ENCODE measurements at places on chromosomes 13 and 19.

DNA sequence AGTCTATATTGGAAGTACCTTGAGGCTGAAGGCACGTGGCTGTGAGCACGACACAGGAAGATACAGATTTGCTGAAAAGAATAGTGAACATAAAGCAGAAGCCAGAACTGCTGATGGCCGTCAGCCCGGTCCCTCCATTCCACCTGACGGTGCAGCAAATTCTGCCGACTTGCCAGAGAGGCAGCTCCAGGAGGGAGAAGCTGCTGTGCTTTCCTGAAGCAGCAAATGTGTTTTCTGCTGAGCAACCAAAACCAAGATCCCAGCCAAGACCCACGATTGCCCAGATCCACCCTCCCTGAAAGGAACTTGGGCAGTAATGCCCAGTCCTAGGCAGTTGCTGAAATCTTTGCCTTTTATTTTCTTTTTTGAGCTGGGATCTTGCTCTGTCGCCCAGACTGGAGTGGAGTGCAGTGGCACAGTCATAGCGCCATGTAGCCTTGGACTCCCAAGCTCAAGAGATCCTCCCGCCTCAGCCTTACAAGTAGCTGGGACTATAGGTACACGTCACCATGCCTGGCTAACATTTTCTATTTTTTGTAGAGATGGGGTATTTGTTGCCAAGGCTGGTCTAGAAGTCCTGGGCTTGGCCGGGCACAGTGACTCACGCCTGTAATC is 7.0 kb upstream of the RCN3 start:
- DNase-seq: no peak

DNA sequence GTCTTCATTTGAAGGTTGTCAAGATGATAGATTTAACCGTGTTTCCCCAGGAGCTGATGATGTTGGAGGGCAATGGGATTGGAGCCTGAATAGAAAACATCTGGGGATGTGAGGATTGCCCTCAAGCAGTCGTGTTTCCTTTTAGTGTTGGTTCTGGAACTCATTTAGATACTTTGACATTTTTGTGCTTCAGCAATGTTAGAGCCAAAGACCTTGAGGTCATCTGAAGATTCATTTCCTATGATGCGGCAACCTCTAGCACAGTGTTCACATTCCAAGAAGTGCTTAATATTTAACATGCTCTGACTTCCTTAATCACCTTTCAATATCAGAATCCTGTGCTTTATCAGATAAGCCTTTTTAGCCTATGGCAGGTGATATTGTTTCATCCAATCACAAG is 82.7 kb downstream of the SLC10A2 start:
- no peak for DNase-seq

- DNase-seq: no peak
Measured at GRCh38 chr13:20360835-20361412, 128.8 kb upstream of the GJB6 start.

DNA sequence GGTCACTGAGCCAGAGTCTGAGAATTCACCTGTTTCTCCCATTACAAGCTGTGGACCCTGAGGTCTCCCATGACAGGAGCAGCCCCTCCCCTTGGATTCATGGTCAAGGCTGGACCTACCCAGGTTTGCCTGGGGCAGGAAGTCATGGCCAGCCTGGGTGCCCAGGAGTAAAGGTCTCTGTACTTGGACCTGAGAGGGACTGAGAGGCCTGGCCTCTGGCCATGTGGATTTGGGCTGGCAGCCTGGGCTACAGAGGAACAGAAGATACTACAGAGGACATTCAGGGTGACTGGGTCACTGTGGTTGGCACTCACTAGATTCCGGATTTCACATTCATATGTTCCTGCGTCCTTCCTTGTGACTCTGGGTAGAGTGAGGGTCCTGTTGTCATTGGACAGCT is 31.5 kb upstream of the CEACAM8 start:
- no peak for DNase-seq

DNA sequence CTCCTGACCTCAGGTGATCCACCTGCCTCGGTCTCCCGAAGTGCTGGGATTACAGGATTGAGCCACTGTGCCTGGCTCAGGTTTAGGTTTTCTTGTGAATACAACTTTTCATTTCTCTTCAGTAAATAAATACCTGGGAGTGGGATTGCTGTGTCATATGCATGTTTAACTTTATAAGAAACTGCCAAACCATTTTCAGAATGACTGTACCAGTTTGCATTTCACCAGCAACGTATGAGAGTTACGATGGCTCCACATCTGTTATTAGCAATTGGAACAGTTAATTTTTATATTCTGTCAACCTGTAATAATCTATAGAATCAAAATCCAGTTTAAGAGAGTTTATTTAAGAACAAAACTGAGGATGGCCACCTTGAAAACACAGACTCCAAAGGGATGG is 52.2 kb downstream of the TEX26 start:
- DNase-seq: no peak

- no peak for DNase-seq
Measured at GRCh38 chr19:11617180-11618062, 20.1 kb downstream of the ZNF627 start.

DNA sequence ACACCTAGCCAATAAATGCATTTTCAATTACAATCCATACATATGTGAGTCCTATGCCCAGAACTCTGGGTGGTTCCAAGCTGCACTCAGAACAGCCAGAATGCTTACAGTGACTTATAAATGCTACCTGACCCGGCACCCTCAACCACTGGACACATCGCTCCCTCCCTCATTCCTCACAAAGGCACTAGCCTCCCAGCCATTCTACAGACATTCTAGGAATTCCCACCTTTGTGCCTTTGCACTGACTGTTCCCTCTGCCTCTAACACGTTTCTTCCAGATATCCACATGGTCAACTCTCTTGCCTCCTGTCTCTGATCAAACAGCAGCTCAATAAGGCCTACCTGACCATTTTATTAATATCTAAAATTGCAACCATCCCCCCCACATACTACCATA is 99.9 kb downstream of the LHFPL6 start:
- DNase-seq: no peak

- DNase-seq: no peak
Measured at GRCh38 chr13:84525865-84526264, 643.6 kb upstream of the SLITRK1 start.

DNA sequence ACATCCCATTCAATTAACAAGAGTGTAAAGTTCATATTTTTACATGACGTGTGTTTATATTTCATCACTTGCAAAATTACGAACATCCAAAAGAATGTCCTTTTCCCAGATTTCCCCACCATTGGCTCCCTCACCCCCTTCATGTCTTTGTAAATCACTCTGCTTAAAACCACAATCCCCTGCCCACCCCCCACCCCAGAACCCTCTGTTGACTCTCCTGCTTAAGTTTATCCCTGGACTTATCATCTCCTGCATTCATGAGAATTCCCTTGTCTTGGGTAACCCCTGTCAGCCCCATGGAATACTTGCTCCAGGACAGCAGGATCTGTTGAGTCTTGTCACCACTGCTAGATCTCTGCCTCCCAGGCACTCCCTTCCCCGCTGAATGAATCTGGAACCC is 109.9 kb downstream of the COL4A1 start:
- DNase-seq: no peak

- no peak for DNase-seq
Measured at GRCh38 chr13:46320821-46321220, 66.2 kb downstream of the RUBCNL start.

DNA sequence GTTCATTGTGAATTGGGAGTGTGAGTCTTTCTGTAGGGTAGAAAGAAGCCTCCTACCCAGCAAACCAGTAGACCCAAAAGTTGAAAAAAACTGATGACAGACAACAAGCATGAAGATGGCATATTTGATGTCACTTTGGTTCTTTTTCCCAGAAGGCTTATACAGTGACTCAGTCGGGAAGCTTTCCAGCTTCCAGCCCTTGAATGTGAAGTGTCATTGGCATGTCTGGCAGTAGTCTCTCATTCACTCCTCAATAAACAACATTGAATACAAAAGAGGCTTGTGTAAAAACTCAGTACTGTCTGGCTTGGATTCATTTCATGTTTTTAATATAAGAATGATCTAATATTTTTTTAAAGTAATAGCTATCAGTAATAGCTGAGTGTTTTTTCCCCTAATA is 68.7 kb downstream of the IPO5 start:
- DNase-seq: no peak

DNA sequence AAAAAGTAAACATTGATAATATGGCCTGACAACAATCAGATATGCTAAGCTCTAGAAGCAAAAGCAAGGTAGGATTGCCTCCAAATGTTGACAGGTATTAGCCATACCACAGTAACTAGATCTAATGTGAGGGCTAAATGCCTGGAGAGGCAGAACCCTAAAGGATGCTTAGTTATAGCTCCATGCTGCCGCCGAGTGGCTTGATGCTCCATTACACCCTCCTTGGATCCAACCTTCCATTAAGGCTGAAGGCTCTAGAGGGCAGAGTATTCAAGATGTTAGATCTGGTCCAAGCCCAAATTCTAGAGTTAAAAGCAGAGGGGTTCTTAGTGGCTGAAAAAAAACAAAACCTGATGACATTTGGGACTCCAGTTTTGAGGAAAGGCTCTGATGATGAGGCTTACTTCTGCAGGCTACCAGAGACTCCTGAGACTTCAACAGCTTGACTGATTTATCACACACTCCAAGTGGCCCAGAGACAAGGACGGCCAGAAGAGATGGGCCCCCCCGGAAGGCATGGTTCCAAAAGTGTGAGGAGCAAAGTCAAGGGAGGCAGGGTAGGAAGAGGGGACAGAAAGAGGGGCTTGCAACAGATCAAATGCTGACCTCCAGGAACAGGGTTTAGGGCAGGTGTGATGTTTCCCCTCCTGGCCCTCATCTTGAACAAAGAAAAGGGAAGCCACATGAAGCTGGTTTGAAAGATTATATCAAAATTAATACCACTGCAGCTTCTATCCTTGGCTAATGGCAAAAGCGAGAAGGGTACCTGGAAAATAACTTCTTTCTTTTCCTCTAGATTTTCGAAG is 21.9 kb upstream of the CPB2 start:
- DNase-seq: peak; percentile 61

DNA sequence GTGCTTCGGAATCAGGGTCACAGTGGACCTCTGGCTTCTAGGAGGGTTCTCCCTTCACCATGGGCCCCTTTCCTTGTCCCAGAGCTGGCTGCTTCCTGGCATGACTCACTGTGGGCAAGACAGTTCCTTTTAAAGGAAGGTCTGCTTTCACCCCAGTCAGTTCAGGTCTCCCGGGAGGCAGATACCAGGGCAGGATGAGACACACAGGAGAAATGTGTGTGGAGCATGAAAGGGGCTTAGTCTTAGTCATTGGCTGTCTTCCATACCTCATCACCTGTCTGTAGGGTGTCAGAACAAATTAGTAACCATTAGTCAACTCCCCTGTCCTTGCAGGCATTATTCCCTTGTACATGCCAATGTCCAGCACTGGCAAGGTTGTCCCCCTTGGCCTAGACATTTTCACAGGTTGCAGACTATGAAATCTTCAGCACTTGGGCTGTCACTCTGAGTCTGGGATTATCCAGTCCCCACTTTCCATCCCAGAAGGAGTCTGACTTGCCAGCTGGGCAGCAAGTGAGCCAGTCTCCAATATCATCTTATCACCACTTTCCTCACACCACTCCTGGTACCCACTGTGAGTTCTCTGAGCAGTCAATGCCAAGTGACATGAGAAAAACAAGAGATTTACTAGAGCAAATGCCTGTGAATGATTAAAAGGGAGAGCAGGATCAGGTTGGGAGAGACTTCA is 76.8 kb upstream of the MEDAG start:
- DNase-seq: no peak

GRCh38 chr19:14371301-14371821 is 9.9 kb upstream of the ADGRE5 start:
- DNase-seq: no peak

DNA sequence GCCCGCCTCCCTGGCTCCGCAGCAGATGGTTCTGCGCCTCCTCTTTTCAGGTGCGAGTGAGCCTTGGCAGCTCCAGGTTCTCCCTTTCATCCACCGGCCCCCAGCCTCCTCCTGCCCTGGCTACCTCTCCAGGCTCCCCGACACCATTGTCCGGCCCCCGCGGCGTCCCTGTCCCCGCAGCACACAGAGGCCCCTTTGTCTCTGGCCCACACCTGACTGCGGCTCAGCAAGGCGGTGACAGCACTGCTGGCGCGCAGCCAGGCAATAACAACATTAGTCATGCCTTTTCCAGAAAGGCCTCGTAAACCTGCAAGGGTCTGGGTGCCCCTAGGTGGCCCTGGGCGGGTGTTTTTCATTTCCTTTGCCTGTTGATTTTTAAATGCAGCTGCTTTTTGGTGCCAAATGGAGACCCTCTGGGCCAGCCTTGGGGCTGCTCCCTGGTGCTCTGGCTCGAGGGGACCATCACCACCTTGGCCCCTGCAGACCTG is 73.2 kb upstream of the MEDAG start:
- peak; percentile 64 for DNase-seq

- DNase-seq: no peak
Measured at GRCh38 chr13:45715351-45715750, 13.2 kb downstream of the CBY2 start.

DNA sequence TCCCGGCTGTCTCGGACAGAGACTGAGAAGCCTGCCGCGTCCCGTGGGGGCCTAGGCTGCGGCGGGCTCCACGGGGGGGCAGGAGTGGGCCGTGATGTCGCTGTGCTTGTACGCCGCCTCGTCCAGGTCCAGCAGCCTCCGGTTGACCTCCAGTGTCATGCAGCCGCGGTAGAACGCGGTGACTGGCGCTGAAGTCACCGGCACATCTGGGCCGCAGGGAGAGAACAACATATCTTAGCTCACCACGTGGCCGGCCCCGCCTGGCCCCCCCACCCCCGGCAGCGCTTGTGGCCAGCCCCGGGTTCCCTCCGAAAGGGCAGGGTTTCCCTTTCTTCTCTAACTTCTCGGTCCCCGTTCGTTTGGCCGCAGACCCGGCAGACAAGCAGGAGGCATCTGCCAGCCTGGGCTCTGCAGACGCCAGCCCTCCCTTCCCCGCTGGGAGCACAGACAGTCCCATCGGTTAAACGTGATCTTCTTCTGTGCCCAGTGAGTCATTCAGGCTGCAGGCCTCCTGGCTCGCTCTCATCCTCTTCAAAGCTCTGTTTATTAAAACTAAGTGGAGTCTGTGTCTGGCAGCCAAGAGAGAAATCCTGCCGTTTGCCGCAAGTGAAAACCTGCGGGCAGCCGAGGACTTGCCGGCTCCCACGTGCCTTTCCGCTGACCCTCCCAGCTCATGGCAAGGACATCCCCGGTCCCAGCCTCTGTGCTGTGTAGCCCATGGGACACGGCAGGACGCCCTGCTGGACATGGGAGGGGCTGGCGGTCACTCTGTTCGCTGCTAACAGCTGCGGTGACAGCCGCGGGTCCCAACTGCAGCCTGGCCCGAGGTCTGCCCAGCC is 42.8 kb downstream of the GAS6 start:
- no peak for DNase-seq

DNA sequence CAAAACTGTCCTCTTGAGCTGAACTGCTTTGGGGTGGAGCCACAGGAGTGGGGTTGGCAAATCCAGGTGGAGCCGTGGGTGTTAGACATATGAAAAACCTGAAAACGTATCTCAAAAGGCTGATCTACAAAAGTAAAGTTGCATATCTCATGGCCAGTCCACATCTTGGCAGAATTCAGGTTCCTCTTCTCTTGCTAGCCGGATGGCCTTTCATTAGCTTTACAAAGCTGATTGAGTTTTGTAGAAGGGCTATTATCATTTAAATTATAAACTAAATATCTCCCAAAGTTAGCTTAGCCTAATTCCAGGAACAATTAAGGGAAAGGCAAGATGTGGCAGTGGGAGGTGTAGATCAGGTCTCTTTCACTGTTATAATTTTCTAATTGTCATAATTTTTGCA is 1427.7 kb downstream of the EFNB2 start:
- DNase-seq: no peak
